Mesothelial cell of epicardium (in vitro differentiated cells): ENCODE measurements at places on chromosomes 13 and 19. TPM values are rescaled to one million over a fixed set of nuclear protein-coding genes. Genes with fewer than 3 reads are reported as not detected.
A peak's percentile ranks its signal among the peaks of the same experiment; 100 is the strongest.

CYP4F8 gene
- total RNA-seq = not detected in 3 replicates

ADM5 gene
- 10.4 to 10.5 TPM (median 10.4 TPM) in 3 replicates for total RNA-seq

NXNL1 gene
- total RNA-seq = not detected in 3 replicates

NFIC gene
- 28.6 to 32.9 TPM (median 32.2 TPM) in 3 replicates for total RNA-seq

SYT3 gene
- total RNA-seq = 0.31 to 0.77 TPM (median 0.60 TPM) in 3 replicates

TUBB4A gene
- 10.5 to 13.5 TPM (median 13.0 TPM) in 3 replicates for total RNA-seq

SMG9 gene
- 65.8 to 75.7 TPM (median 73.2 TPM) in 3 replicates for total RNA-seq

GRCh38 chr13:27288392-27288791 is 17.8 kb downstream of the RASL11A start:
- DNase-seq = no peak
- H3K27ac ChIP-seq = no peak overlapping the region
- peaks cover 8% of the 10 kb centered on the region for H3K27me3 ChIP-seq
- no peaks in the 10 kb centered on the region for H3K36me3 ChIP-seq
- H3K4me3 ChIP-seq = no peak overlapping the region

GRCh38 chr13:37701972-37702371 is 103.4 kb upstream of the POSTN start:
- peaks cover 14% of the 10 kb centered on the region for H3K4me1 ChIP-seq
- H3K36me3 ChIP-seq = no peaks in the 10 kb centered on the region
- no peak overlapping the region for H3K4me3 ChIP-seq
- H3K27me3 ChIP-seq = no peaks in the 10 kb centered on the region

DNA sequence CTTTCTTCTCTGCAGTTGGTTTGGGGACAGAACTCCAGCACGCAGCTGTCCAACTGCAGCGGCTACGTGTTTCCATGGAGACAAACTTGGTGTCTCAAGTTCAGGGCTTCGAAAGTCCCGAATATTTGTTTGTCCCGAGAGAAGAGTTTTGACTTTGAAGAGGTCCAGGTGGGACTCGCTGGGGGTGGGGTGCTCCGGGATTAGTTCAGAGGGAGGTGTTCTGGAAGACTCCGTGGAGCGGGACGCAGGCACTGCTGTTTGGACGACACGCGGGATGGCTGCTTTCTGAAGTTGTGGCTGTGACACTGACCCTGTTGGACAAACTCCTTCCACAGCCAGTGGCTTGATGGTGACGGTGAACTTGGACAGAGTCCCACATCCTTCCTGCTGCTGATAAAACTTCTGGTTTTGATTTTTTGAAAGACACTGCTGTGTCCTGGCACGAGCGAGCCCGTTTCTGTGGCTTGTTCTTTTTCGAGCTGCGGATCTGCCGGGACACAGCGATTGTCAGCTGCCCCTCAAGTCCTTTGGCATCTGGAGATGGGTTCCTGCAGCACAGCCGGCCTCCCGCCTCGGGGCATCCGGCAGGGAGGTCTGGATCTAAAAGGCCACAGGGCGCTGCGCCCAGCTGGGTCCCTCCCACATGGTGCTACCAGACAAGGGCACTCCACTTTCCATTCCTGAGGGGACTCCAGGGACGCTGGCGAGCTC is 15.9 kb upstream of the RANBP3 start:
- H3K4me3 ChIP-seq = no peak overlapping the region
- no peaks in the 10 kb centered on the region for H3K36me3 ChIP-seq
- no peak for DNase-seq
- peak overlapping the region; percentile 57 for H3K27ac ChIP-seq
- peaks cover 14% of the 10 kb centered on the region for H3K4me1 ChIP-seq

DNA sequence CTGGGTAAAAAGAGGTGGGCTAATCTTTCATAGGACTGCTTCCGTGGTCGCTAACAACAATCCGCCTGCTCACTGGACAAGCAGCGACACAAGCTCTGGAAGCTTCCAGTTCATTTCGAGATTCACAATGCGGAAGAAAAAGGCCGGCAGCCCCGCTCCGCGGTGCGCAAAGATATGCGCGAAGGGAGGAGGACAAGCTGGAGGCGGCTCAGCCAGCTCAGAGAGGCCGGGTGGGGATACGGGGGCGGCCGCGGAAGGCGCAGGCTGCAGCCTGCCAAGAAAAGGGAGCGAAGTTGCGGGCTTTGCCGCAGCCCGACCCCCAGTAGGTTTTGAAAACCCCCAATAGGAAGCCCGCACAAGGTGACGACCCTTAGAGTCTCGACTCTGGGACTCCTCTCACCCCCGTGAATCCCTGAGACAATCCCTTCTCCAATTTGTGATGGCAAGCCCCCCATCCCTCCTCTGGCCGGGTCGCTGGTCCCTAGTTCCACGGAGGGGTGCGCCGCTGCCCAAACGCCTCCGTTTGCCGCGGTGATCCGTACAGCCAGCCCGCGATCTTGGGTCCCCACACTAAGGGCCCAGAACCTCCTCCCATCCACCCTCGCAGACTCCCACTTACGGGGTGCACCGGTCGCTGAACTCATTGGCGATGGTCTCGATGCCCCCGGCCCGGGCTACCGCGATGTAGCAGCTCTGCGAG is 697 bp downstream of the HSPH1 start:
- H3K4me3 ChIP-seq = peak overlapping the region; percentile 95
- peak overlapping the region; percentile 98 for H3K27ac ChIP-seq
- peak; percentile 45 for DNase-seq
- H3K4me1 ChIP-seq = peaks cover 31% of the 10 kb centered on the region

DNA sequence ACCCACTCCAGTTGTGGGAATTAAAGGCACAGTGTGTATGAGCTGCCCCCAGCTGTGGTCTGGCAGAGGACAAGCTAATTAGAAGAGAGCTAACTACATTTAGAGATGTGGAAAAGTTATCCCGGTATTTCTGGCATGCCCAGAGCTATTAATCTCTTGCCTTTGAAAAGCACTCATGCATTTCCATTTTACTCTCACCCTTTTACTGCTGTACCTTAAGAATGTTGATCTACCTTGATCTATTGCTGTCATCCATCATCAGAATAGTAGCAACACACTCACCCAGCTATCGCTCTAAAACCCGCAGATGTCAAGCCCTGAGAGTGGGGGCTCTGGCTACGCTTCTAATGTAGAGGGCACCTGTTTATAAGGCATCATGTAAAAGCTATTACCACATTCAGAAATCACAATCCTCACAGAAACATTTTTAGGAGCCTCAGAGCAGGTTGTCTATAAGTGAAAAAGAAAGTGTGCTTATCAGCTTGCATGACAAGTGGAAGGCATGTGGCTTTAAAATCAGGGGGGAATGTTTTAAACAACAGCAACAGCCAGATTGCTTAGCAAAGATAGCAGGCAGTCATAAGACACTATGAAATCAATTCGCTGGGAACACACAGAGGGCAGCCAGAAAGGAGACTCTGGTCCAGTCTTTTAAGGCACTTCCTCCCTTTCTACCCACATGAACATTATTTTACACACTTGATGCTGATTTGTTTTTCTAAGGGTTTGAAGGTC is 224.2 kb upstream of the IRS2 start:
- H3K4me1 ChIP-seq = peaks cover 37% of the 10 kb centered on the region
- H3K36me3 ChIP-seq = no peaks in the 10 kb centered on the region
- no peak overlapping the region for H3K4me3 ChIP-seq
- H3K27me3 ChIP-seq = no peaks in the 10 kb centered on the region
- DNase-seq = no peak

GRCh38 chr19:28633319-28634018 is 579.5 kb downstream of the UQCRFS1 start:
- H3K4me1 ChIP-seq = no peaks in the 10 kb centered on the region
- H3K27me3 ChIP-seq = peaks cover 6% of the 10 kb centered on the region
- no peaks in the 10 kb centered on the region for H3K36me3 ChIP-seq
- no peak overlapping the region for H3K4me3 ChIP-seq
- DNase-seq = no peak

DNA sequence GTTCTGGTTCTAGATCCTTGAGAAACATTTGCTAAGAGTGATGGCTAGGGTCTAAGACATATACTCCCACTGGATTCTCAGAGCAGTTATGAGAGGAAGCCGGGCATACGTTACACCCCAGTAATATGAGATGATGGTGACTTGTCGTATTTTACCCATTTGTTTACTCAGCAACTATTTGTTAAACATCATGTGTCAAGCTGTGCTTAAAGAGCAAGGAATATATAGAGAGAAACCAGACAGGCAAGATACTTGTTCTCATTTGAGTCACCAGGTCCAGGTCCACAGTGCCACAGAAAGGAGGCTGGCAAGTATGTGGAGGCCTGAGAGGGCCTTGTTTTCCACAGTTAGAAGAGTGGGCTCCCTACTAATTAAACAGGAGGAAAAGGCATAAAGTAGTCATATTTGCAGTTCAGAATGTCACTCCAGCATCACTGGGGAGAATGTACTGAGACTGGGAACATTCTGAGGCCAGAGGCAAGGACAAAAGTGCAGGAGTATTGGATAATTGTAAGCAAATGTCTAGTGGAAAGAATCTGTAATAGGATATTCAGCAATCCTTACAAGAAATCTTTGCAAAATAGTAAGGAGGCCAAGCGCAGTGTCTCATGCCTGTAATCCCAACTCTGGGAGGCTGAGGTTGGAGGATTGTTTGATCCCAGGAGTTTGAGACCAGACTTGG is 142.2 kb downstream of the IRS2 start:
- no peaks in the 10 kb centered on the region for H3K27me3 ChIP-seq
- peaks cover 8% of the 10 kb centered on the region for H3K36me3 ChIP-seq
- H3K4me1 ChIP-seq = peaks cover 7% of the 10 kb centered on the region
- no peak overlapping the region for H3K4me3 ChIP-seq
- DNase-seq = no peak

DNA sequence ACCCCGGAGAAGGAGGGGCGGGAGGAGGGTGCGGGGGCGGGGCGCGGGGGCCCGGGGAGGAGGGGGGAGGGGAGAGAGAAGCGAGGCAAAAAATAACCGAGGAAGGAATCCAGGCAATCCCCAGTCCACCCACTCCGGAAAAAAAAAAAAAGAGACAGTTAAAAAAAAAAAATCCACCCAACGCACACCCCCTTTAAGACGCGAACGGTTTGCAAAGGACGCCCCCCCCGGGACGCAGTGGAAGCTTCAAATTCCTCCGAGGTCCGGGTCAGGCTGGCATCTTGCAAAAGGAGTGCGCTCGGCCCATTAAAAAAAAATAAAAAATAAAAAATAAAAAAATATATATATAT is at the start of gene CACNA1A:
TSS of gene CACNA1A (minus strand) at position 9 of the 350 bp plus-strand sequence. CDS start 255 bp downstream, outside the sequence.
- peak within 1 kb of the TSS; percentile 28 for H3K4me3 ChIP-seq
- no peak within 1 kb of the TSS for H3K27ac ChIP-seq
- DNase-seq = no peak

- H3K27me3 ChIP-seq = peaks cover 36% of the 10 kb centered on the region
- DNase-seq = peak; percentile 69
- H3K27ac ChIP-seq = no peak overlapping the region
- no peaks in the 10 kb centered on the region for H3K36me3 ChIP-seq
These were observed 13.6 kb downstream of the C19orf25 start for GRCh38 chr19:1465191-1466016.

GRCh38 chr13:47598340-47598911 is 402.6 kb downstream of the SUCLA2 start:
- H3K27me3 ChIP-seq = no peaks in the 10 kb centered on the region
- no peaks in the 10 kb centered on the region for H3K36me3 ChIP-seq
- H3K4me3 ChIP-seq = no peak overlapping the region
- peaks cover 2% of the 10 kb centered on the region for H3K4me1 ChIP-seq

DNA sequence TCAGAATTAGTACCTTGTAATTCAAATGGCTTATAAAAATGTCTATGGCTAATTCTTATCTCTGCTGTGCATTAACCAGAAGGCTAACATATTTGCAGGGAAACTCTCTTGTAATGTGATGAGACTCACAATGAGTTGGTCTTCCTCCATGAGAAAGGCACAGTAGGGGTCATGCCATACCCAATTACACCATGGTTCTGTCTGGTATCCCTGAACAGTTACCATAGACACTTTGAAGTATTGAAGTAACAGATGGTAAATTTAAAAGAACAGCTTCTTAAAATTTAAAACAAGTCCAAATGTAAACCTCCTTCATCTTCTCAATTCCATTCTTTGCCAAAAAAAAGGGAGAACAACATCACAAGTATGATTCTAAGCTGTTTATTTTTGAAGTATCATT is 22.6 kb upstream of the SLAIN1 start:
- H3K27me3 ChIP-seq = peaks cover 44% of the 10 kb centered on the region
- no peaks in the 10 kb centered on the region for H3K4me1 ChIP-seq
- no peak for DNase-seq
- H3K4me3 ChIP-seq = no peak overlapping the region

DNA sequence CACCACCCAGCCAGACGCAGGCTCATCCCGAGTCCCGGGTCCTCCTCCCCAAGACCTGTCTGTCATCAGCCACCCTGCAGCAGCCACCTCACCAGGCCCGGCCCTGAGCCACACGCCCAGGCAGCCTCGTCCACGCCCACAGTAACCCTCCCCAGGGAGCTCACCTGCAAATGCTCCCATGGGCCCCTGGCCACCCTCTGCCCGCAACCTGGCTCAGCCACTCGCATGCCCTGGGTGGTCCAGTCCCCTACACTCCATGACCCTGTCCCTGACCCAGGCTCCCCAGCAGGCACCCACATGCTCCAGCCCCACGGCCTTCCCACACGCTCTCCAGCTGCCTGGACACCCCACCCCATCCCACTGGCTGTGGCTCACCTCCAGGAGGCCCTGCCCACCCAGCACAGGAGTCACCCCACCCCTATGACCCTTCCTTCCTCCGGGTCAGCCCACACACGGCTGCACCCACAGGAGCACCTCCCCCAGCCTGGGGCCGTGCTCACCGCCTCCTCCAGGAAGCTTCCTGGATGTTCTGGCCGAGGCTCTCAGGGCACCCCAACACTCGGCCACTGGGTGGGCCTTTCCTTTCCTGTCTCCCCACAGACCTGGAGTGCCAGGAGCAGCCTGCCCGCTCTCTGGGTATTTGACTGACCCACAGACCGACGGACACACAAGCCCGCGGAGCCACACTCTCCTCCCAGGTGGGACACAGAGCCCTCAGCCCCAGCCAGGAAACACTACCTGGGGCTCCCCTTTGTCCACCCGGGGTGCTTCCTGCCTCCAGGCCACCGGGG is 3.6 kb downstream of the TMEM259 start:
- H3K36me3 ChIP-seq = peaks cover 2% of the 10 kb centered on the region
- H3K27me3 ChIP-seq = peaks cover 2% of the 10 kb centered on the region
- DNase-seq = no peak
- H3K4me1 ChIP-seq = peaks cover 27% of the 10 kb centered on the region

- peaks cover 13% of the 10 kb centered on the region for H3K4me1 ChIP-seq
- no peaks in the 10 kb centered on the region for H3K36me3 ChIP-seq
- H3K4me3 ChIP-seq = no peak overlapping the region
- H3K27me3 ChIP-seq = no peaks in the 10 kb centered on the region
- DNase-seq = no peak
These were observed 121.7 kb upstream of the EDNRB start for GRCh38 chr13:78040205-78040830.

- DNase-seq = no peak
- peaks cover 25% of the 10 kb centered on the region for H3K4me1 ChIP-seq
- H3K27ac ChIP-seq = no peak overlapping the region
- no peaks in the 10 kb centered on the region for H3K36me3 ChIP-seq
These were observed 455.7 kb downstream of the FGF9 start for GRCh38 chr13:22126433-22127021.
